NCI-H1436 treated with DMSO at 0.1 percent for 48 hours (cell line): ENCODE measurements at places on chromosomes 6 and 20.

DNA sequence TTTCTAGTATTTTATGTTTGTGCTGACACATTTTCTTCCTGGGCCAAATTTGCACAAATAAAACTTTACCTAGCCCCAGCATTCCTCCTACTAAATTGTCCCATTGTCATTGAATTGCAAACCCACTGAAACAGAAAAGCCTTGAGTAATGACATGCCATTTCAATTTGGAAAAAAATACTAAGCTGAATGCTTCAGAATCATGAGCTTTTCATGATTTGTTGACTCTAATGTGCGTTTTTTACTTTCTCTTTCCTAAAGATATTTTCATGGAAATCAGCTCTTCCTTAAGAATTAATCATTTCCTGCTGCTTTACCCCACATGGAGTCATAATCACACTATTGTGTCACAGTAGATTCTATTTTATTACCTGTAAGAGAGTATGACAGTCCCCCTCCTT is 47.4 kb downstream of the TRDN start:
- DNase-seq: no peak

DNA sequence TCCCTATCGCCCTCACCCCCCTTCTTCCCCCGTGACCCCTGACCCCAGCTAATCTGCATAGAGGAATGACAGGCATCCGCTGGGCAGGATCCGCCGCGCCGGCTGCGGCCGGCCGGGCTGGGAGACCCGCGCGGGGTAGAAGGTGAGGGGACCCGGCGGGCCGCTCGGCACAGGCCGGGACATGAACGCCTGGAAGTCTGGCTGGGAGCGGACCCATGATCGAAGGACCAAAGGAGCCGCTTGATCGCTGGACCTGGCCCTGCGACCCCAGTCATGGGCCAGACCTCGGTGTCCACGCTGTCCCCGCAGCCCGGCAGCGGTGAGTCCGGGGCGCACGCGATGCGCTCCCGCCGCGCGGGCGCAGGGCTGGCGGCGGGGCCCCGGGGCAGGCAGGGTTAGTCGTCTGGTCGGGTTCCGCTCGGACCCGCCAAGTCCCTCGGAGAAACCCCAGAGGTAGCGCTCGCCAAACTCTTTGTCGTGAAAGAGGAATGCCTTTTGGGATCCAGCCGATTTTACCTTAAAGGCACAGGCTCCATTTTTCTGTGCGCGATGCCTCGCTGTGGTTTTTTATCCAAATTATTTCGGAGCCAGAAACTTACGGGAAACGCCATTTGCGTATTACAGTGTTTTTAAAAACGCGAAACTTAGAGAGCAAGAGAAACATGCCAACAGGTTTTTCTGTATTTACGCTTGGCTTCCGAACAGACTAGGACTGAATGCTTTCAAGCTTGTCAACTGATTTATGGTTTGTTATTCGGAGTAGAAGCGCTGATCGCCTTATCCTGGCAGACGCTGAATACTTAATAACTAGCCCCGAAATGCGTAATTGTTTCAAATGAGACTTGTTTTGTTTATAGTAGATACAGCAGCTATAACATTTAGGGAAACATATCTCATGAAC is at the start of gene PHACTR2:
Gene PHACTR2, plus strand, starts transcription at position 75 of the 901 bp plus-strand sequence. Its CDS starts 199 bp downstream, at position 274.
- no peak for DNase-seq

- DNase-seq: no peak
Measured at GRCh38 chr6:152976749-152977148, 6.1 kb downstream of the FBXO5 start.

- DNase-seq: no peak
Measured at GRCh38 chr20:20971810-20972209, 134.3 kb downstream of the LINC00237 start.

DNA sequence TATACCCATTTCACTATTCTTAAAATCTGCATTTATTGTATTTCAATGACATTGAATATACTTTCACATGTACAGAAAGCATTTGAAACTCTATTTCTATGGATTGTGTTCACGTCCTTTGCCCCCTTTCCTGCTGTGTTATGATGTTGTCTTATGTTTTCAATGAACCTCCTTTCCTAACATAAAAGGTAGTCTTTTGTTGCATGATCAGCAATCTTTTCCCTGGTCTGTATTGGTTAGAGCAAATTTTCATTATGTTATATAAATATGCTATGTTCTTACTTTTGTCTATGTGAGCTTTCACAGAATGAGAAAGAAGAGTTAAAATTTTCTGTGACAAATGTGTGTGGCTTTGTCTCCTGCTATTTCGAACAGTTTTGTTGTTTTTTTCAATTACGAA is 73.1 kb downstream of the KIF16B start:
- DNase-seq: no peak

DNA sequence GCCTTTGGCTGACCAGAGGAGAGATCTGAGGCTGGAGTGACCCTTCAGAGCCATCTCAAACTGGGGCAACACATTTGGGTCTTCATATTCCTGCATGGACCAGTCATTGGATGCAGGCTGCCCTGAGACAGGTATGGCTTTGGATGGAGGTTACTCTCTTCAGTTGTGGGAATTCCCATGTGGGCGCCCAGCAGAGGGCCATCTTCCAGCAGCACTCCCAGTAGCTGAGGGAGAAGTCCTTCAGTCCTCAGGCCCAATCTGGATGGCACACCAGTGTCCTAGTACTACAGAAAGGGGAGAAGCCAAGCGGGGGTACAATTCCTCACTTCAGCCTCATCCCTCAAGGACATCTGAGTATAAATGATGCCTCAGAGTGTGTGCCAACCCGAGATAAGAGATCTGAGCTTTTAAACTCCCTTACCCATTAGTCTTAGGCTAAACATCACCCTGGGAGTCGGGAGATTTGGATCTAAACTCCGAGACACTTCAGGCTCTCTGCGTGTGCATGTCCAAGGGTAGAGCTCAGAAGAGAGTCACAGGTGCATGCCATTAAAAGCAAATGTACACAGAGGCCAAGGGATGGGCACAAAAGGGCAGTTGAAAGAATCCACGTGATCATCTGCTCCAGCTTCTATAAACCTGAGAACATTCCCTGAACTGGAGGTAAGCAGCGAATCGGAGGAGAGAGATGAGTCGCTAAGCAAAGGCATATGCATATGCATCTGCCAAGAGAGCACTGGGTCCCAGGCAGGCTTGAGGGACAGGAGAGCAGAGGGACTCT is 204.6 kb downstream of the CD83 start:
- DNase-seq: no peak

DNA sequence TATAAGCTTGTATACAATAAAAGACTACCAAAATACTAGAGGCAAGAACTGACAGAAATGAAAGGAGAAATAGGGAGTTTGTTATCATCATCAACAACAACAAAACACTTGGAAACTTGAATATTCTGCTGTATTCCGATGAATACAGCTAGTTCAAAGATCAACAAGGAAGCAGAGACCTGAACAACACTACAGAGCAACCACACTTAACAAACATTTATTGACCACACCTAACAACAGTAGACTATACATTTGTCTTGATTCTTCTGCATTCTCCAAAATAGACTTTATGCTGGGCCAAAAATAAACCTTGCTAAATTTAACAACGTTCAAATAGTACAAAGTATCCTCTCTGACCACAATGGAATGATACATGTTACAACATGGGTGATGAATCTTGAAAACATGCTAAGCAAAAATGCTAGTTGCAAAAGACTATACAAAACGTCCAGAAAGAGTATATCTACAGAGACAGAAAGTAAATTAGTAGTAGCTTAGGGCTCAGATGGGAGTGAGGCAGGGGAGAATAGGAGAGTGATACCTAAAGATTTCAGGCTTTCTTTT is 39.1 kb upstream of the PAK5 start:
- DNase-seq: no peak

GRCh38 chr20:4626228-4626627 is 95.5 kb upstream of the PRND start:
- DNase-seq: no peak

GRCh38 chr6:170553534-170554012 is 466 bp upstream of the PSMB1 start:
- DNase-seq: peak; percentile 36

GRCh38 chr6:144216668-144217218 is 66.4 kb downstream of the STX11 start:
- no peak for DNase-seq

DNA sequence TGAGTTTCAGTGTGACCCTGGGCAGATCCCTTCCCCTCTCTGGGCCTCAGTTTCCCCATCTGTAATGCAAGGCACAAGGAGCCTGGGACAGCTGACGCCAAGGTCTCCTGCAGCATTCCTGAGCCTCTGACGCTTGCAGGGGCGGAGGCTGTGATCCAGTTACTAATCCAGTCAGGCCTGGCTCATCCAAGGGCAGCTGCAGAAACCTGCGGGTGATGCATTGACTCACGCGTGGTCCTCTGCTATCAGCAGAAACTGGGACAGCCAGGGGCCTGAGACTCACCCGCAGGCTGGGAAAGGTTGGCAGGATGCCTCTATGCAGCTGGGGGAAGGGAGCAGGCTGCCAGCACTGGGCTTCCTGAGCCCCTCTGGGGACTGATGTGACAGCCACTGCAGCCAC is 65.0 kb upstream of the SIRPA start:
- DNase-seq: no peak

GRCh38 chr20:47489448-47489872 is 12.2 kb upstream of the NCOA3 start:
- DNase-seq: no peak

DNA sequence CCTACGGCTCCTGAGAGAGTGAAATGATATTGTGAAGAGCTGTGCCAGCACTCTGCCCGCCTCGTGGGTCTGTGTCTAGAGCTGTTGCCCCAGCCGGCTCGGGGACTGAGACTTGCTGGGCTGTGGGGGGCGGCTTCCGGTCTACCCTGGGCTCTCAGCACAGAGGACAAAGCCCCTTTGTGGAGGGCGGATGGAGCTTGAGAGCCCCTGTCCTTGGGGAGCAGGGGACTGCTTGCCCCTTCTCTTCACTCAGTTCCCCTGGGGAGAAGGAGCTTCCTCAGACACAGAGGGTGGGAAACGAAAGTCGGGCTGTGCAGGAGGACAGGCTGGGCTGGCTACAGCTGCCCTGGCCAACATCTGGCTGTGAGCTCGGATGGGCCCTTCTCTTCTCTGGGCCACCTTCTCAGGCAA is 11.0 kb downstream of the SRC start:
- no peak for DNase-seq

DNA sequence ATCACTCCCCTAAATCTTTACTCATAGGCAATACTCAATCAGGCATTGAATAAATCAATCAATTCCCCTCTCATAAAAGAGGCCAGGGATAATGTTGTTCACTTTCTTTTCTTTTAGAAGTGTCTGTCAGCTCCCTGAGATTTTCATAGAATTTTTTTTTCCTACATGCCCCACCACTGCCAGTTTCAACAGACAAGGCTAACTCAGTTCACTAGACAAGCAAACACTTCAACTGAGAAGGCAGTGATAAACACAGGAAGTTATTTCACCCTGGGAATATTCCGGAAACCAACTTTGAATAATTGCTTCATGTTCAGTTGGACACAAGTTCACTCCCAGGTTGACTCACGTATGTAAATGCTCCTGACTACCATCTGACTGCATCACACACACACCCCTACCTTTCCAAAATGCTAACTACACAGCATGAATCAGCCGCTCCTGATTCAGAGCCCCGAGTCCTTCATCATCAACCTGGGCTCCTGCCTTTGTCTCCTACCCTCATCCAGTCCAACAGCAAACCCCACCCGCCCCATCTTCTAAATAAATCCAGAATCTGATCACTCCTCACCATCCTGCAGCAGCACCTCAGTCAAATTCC is 143.9 kb downstream of the BCAS1 start:
- DNase-seq: peak; percentile 81

DNA sequence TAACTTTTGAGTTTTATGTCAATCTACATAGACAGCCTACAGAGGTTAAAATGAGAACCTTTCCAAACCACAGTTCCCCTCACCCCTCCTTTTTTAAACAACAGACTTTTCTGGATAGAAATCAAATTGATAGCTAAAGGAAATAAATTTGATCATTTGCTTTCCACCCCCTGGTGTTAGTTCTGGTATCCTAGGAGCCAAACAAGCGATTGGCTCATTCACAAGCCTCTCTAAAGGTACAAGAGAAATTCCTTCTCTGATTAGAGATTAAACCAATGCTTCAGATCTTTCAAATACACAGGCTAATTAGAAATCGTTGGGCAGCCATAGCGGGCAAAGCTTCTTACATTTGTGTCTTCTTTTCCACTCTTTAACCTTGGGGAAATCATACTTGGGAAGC is 232.3 kb downstream of the TBC1D7 start:
- DNase-seq: no peak

DNA sequence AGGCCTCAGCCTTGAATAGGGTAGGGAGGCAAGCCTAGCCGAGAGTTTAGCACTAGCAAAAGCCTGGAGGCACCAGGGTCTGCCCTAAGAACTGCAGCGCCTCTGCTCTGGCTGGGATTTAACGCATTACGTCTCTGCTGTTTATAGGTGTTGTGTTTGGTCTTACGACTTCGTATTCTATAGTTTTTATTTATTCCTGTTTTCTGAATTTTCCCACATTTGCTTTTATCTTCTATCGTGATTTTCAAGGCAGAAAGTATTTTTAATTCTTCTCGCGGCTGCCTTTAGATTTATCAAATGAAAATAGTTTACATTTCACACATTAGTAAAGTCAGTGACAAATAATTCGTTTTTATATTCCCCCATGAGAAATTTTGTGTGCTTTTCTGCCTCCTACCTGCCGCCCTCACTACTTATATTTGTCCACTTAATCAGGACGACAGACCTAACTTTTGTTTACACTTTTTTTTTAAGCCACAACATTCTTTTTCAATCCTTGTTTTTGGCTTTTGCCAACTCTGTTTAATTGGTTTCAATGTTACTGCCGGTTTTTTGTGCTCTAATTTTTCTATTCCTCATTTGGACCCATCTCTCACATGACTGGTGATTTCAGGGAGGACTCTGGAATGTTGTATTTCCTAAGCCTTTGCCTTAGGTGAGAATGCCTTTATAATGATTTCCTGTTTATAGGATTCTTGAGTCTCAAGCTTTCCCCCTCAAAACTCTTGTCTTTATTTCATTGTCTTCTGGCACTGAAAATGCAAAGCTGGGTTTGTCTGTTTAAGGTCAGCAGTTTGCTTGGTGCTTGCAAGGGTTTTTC is 1.3 kb upstream of the LZTS3 start:
- DNase-seq: no peak

DNA sequence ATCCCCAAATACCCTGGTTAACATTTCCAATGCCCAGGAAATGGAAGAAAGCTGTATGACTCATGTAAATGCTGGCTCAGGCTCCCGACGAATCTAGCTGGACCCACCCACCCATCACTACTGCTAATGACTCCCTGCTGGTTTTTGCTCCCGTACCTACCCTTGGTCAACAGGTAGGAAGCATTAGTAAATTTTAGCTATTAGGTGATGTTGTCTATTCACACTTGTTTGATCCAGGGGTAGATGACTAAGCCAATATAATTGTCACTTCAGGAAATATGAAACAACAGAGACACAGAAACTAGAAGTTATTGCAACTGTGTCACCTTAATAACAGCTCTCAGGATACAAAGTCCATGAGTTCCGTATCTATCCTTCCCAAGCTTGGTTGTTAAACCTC is 94.4 kb upstream of the BEND6 start:
- no peak for DNase-seq

- no peak for DNase-seq
Measured at GRCh38 chr6:39377539-39377950, 55.0 kb upstream of the KCNK16 start.

GRCh38 chr6:113057567-113058053 is 710.5 kb downstream of the RFPL4B start:
- DNase-seq: no peak

- DNase-seq: no peak
Measured at GRCh38 chr6:7541175-7542064, at the start of gene DSP. TSS of gene DSP (plus strand) at chr6:7541671. CDS start at chr6:7541916, 245 bp downstream.

- DNase-seq: no peak
Measured at GRCh38 chr6:144106206-144106605, 10.8 kb upstream of the SF3B5 start.

- no peak for DNase-seq
Measured at GRCh38 chr20:3670511-3670910, 7.3 kb upstream of the GFRA4 start.
